C1 segment of cervical spinal cord (tissue), 14 donors: ENCODE measurements at places on chromosomes 3 and 15.

GRCh38 chr15:41241221-41241964, 10.3 kb downstream of the CHP1 start:
- no peak for DNase-seq

DNA sequence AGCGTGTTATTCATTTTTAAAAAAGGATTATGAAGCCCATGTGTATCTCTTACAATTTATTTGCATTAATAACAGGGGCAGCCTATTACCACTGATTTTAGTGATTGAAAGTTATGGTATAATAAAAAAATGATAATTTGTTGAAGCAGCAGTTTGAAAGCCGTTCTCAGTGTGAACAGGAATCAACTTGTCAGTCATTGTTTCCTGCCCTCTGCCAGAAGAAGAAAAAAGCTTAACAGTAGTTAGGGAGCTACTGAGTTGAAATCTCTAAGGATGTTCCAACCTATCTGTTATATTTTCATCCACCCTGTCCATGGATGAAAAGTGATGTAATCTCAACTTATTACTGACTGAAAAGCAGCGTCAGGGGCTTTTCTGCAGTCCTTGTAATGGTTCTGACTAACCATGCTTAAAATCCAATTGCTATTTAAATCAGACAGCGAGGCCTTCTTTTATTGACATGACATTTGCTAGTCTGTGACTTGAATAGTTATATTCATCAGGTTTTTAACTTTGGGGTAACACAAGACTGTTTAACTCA, 486.7 kb downstream of the ROBO2 start:
- no peak for DNase-seq

- DNase-seq, result no peak
Observed at GRCh38 chr3:101243285-101244211, 76.8 kb downstream of the IMPG2 start.

DNA sequence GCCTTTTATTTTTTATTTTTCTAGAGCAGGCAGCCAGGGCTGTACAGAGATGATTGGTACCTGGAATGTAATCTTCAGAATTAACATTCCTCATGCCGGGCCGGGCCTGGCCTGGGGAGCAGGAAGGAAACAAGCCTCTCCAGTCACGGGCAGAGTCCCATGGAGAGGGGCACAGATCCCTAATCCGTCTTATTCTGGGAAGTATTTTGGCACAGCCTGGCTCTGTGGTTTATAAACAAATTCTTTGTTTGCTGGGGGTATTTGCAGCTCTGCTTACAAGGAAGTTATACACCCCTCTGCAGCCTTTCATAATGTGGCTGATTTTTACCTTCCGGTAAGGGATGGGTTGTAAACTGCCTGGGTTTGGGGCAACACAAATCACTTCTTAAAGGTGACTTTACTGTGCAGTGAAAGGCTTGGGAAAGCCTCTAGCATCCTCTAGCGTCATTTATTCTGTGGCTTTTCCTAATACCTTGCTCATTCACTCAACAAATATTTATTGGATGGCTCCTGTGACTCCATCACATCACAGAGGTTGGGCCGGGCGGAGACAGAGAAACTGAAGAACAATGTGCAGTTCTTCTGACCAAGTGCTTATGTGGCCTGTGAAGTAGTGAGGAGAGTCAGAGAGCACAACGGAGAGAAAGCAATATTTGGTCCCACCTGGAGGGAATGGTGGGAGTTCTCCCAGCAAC, 2.7 kb downstream of the SLC6A20 start:
- no peak for DNase-seq

DNA sequence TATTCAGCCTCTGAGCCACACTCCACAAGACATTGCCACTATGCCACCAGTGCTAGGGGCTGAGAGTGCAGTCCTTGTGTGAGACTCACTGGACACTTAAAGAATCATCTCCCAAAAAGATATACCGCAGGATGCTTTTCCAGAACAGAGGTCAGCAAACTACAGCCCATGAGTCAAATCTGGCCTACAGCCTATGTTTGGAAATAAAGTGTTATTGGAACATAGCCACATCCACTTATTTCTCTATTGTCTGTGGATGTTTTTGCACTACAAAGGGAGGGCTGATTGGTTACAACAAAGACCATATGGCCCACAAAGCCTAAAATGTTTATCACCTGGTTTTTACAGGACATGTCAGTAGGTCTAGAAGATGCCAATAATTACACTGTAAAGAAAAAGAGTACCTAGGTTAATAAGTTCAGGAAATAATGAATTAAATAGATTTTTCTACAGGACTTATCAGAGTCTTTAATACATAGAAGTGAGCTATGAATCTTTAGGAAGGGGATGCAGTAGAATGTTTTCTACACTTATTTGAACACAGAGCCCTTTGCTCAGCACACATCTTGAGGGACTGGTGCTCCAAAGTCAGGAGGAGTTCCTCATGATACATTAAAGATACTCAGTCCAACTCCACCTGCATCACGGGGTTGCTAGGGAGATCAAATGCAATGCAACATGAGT, 26.3 kb downstream of the SRGAP3 start:
- DNase-seq, result no peak

DNA sequence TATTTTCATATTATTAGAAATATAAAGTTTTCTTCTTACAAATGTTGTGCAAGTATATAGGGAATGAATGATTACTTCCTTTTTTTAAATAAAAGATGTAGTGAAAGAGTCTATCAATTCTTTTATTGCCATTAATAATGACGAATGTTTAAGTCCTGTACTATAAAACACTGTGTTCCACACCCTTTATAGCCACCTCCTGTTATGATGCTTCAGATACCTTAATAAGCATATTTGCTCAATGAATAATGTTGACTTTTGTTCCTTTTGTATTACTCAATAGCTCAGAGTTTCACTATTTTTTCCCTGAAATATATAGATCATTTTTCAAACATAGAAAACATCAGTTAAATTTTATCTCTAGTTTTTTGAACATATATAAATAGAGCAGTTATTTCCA, 378.2 kb upstream of the THBS1 start:
- DNase-seq, result no peak

DNA sequence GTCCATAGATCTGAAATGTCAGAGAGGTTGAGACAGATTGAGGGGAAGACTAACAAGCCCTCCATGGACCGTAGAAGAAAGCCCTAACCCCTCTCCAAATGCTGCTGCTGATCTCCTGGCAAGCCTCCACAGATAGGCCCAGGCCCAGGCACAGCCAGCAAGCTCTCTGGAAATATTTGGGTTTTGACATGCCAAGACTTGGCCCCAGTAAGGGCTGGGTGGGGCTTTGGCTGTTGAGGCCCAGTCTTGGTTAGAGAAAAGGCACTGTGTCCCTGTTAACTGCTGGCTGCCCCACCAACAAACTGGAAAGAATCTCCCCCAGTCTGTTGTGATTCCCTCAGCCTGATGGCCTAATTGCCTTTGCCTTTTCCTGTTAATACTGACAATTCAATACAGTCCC, 208.8 kb upstream of the CTDSPL start:
- DNase-seq, result no peak
